ENCODE measurements at places on chromosomes 11 and 22. TPM values are rescaled to one million over a fixed set of nuclear protein-coding genes. Genes with fewer than 3 reads are reported as not detected.

Gene SCN2B
- not detected for total RNA-seq

Gene SHISA8
- 0.90 TPM for total RNA-seq

Gene IGF2
- total RNA-seq, result 0.32 TPM

Gene SLC43A1
- 12.9 TPM for total RNA-seq

Gene BTG4
- not detected for total RNA-seq

Gene DTX4
- total RNA-seq, result 0.12 TPM

Gene MFRP
- not detected for total RNA-seq

Gene TSKU
- 1.0 TPM for total RNA-seq

Gene BEST1
- not detected for total RNA-seq

Gene SEZ6L
- total RNA-seq, result not detected

Gene PLAAT2
- total RNA-seq, result not detected

Gene DAGLA
- total RNA-seq, result 0.17 TPM

Gene FGF19
- total RNA-seq, result not detected

Gene ENTHD1
- 0.41 TPM for total RNA-seq

Gene ZBTB16
- 4.8 TPM for total RNA-seq

Gene OR8G5
- total RNA-seq, result not detected

Gene INCENP
- 116 TPM for total RNA-seq

Gene IGSF22
- 0.85 TPM for total RNA-seq

Gene DRG1
- 78.8 TPM for total RNA-seq

Gene IRAG1
- total RNA-seq, result not detected

Gene STX5
- 50.5 TPM for total RNA-seq

Gene SIK2
- total RNA-seq, result 7.9 TPM

Gene KRTAP5-8
- not detected for total RNA-seq

Gene MYRF
- total RNA-seq, result 0.83 TPM

All from T-helper 1 cell treated with Interleukin-12 subunit alpha and Interleukin-12 subunit beta and Interleukin-4 antibody, amounts not matched to agents 30 ng/mL and 1 ng/mL, for 36 hours (primary cell).